ENCODE measurements at places on chromosomes 5 and 9.

- DNase-seq = no peak
These were observed 199.7 kb downstream of the TMC1 start for GRCh38 chr9:72721067-72721466.

DNA sequence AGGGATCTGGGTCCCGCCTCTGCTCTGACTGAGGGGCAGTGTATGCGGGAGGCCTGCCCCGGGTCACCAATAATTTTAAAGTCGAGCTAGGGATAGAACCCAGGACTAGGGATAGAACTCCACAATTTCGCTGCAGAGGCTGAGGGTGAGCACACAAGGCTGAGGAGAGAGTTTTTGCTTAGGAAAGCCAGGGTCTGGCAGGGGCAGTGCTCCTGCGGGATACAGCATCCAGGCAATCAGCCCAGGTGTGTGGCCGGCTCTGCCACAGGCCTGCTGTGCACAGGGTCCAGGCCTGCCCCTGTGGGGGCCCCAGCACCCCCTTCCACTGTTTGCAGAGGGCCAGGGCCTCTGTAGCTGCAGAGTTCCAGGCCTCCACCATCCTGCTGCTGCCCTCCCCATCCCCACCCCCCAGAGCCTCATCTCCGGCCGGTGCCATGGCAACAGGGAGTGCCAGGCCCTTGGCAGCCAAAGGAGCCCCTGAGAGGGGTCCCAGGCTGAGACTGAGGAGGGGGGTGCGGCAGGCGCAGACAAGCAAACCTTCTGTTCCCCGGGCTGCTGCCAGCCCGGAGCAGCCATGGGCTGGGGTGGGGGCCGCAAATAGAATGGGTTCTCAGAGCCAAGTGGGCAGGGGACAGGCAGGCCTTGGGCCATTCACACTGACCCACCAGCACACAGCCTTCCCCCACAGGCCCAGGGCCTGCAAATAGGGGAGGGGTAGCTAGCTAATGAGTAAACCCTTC is 8.6 kb downstream of the PDGFRB start:
- DNase-seq = no peak

DNA sequence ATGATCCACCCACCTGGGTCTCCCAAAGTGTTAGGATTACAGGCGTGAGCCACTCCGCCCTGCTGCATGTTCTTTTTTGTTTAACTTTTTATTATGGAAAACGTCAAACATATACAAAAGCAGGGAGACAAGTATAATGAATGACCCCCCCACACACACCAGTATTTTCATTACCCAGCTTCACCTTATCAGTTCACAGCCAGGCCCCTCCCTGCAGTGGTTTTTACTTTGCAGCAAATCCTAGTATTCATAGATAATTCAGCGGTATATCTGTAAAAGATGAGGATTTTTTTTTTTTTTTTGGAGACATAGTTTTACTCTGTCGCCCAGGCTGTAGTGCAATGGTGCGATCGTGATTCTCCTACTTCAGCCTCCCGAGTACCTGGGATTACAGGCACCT is 2.3 kb downstream of the POMT1 start:
- peak; percentile 68 for DNase-seq

- DNase-seq = no peak
These were observed 11.4 kb downstream of the BASP1 start for GRCh38 chr5:17228821-17229291.

Measured in hematopoietic multipotent progenitor cell treated with erythropoietin and hydrocortisone succinate and interleukin-3 and kit ligand, for 8 days (in vitro differentiated cells).